Left renal pelvis (tissue), 4 donors: ENCODE measurements at places on chromosomes 1 and 21.

DNA sequence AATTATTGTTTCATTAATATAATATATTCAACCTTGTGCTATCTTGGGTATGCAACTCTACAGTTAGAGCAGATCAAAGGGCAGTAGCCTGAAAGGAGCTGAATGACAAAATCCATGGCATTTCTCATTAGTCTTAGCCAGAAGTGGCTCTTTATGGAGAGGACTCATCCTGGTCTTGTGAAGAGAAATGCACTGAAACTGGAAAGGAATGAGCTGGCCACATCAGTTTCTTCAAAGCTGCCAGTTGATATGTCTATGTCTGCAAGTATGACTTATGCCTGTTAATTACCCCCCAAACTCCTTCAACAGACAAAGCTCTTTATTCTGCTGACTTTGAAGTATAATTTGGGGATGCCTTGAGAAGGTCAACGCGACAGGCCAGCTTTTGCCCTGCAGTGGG lies 119.0 kb upstream of the UBE2U start:
- no peak for DNase-seq

DNA sequence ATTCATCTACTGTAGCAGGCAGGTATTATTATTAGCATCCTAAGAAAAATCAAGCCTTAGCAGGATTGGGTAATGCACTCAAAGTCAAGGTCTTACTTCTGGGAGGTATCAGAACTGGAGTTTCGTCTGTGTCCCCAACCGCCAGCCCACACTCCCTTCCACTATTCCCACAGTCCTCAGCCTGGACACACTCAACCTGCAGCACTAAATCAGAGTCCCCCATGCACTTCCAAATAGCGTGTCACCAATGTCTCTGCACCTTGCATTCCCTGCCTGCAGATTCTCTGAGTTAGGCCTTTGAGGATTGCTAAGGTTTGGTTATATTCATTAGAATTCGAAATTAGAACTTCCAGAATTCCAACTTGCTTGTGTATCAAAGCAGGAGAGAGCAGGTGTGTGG lies 3.9 kb downstream of the LYPD8 start:
- DNase-seq, result no peak

GRCh38 chr1:47564570-47564969 lies 126.7 kb downstream of the FOXD2 start:
- no peak for DNase-seq

- DNase-seq, result no peak
Measured at GRCh38 chr1:187451238-187451637, 622.5 kb downstream of the PLA2G4A start.

DNA sequence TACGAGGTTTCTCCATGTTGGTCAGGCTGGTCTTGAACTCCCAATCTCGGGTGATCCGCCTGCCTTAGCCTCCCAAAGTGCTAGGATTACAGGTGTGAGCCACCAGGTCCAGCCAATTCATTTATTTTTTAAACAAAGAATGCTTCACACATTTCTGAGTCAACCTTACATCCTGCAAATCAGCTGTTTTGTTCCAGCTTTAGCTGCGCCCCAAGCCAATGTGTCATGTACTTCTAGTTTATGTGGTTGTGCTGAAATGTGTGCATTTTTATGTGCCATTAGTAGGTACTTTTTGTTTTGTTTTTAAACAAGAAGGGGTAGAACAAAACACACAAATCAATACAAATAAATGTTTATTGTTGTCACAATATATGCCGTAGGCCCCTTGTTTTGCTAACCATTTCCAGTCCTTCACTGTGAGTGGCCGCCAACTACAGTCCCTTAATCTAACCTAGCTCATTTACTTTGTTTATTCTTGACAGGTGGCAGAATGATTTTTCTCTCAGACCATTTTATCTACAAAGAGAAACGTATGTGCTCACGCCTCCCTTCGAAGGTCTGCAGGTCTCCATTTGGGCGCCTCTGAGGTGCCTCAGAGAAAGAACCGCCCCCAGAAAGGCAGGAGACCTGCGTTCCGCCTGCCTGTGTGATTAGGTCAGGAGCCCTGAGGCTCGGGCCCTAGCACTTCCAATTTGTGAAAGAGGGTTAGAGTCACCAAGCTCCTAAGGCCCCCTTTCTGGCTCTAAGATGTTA lies 2.8 kb upstream of the CASQ2 start:
- DNase-seq, result no peak

GRCh38 chr1:9239622-9240401 lies 5.2 kb downstream of the H6PD start:
- no peak for DNase-seq

DNA sequence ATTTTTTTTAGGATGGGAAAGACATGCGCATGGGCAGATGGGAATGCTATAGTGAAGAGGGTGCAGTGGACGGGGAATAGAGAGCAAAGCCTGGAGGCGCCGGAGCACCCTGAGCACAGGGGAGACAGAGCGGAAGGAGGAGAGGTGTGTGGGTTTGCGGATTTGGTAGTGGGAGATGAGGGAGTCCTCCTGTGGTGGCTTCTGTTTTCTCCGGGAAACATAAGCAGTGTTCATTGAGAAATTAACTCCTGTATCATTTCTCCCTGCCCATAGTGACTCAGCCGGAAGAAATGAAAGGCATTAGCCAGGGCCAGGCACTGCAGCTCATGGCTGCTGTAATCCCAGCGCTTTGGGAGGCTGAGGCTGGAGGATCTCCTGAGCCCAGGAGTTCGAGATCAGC lies 4.7 kb upstream of the PTPRF start:
- DNase-seq, result no peak

GRCh38 chr21:33598051-33598450 lies 9.6 kb upstream of the DONSON start:
- DNase-seq, result no peak
